ENCODE measurements at places on chromosomes 2 and 18.

- H3K4me1 ChIP-seq, result peaks cover 1% of the 10 kb centered on the region
- peaks cover 5% of the 10 kb centered on the region for H3K36me3 ChIP-seq
- no peak overlapping the region for H3K4me3 ChIP-seq
- H3K27me3 ChIP-seq, result no peaks in the 10 kb centered on the region
- no peak overlapping the region for H3K27ac ChIP-seq
These were observed 77.2 kb downstream of the NAT8 start for GRCh38 chr2:73564986-73565385.

GRCh38 chr18:10604182-10604581 is 78.4 kb downstream of the NAPG start:
- H3K4me3 ChIP-seq, result no peak overlapping the region
- no peak for DNase-seq
- H3K27ac ChIP-seq, result no peak overlapping the region
- no peaks in the 10 kb centered on the region for H3K36me3 ChIP-seq
- no peaks in the 10 kb centered on the region for H3K4me1 ChIP-seq

DNA sequence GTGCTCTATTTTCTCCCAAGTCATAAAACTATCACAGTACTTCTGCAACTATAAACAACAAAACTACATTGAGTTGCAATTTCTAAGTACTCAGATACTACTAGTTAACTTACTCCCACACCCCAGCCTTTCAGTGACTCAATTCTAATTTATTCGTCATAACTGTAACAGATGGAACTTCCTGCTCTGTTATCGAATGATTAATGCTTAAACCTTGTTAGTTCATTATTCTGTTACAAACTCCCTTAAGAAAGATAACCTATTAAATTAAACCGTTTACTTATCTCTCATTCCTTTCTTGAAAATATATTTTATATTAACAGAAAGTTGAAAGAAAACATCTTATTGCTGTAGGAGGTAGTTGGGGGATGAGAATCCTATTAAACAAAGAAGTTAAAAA is 17.0 kb downstream of the TNFAIP6 start:
- no peaks in the 10 kb centered on the region for H3K27me3 ChIP-seq
- no peak overlapping the region for H3K27ac ChIP-seq
- no peak for DNase-seq
- H3K4me1 ChIP-seq, result peaks cover 6% of the 10 kb centered on the region
- no peaks in the 10 kb centered on the region for H3K36me3 ChIP-seq
- no peak overlapping the region for H3K4me3 ChIP-seq

DNA sequence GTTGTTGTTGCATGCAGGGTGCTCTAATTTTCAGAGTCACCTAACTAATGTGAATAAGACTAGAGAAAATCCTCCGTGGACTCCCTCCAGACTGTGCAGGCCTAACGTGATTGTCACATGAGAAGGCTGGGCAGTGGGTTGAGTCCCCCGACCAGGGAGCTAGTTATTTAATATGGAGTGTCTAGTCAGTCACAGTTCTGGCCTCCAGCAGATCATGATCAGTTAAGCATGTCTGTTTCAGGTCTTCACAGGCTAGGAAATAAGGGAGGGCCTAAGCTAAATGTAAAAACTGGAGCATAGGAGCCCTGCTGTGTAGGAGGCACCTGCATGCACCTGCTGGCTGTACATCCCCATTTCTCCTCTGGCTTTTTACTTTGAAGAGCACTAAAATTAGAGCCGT is 86.8 kb downstream of the PRPF40A start:
- peaks cover 6% of the 10 kb centered on the region for H3K27me3 ChIP-seq
- no peak for DNase-seq
- no peaks in the 10 kb centered on the region for H3K36me3 ChIP-seq

DNA sequence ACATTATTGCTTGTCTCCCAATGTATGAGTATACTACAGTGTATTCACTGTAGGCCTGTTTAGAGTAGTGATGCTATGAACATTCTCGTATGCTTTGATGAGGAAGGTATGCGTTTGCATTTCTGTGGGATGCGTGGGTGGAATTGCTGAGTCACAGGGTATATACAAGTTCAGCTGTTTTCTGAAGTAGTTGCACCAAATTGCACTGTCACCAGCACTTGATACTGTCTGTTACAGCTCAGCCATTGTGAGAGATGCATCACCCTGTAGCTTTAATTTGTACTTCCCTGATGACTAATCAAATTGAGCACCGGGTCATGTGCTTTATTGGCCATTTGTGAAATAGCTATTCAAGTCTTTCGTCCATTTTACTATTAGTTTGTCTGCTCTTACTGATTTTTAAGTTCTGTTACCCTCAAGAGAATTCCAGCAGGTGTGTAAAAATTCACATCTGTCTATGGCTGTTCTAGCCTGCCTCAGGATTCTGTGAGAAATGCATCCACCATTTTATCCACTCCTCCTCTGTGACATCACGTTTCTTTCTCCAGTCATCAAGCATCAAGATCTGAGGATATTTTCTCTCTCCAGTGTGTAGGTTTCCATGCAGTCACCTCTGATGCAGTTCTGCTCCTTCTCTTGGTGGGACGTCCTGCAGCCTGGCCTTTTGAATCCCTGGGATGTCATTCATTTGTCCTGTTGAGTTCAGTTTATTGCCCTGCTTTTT is 72.5 kb downstream of the DGKD start:
- DNase-seq, result peak; percentile 41
- H3K4me1 ChIP-seq, result peaks cover 85% of the 10 kb centered on the region
- H3K4me3 ChIP-seq, result no peak overlapping the region

- no peak overlapping the region for H3K27ac ChIP-seq
- H3K4me1 ChIP-seq, result peaks cover 6% of the 10 kb centered on the region
- no peak overlapping the region for H3K4me3 ChIP-seq
- peaks cover 7% of the 10 kb centered on the region for H3K27me3 ChIP-seq
- no peaks in the 10 kb centered on the region for H3K36me3 ChIP-seq
- no peak for DNase-seq
These were observed 224.3 kb downstream of the KLHL29 start for GRCh38 chr2:23609254-23609653.

GRCh38 chr18:70220628-70221027 is 15.1 kb upstream of the RTTN start:
- H3K36me3 ChIP-seq, result no peaks in the 10 kb centered on the region
- no peak overlapping the region for H3K4me3 ChIP-seq
- no peak overlapping the region for H3K27ac ChIP-seq

DNA sequence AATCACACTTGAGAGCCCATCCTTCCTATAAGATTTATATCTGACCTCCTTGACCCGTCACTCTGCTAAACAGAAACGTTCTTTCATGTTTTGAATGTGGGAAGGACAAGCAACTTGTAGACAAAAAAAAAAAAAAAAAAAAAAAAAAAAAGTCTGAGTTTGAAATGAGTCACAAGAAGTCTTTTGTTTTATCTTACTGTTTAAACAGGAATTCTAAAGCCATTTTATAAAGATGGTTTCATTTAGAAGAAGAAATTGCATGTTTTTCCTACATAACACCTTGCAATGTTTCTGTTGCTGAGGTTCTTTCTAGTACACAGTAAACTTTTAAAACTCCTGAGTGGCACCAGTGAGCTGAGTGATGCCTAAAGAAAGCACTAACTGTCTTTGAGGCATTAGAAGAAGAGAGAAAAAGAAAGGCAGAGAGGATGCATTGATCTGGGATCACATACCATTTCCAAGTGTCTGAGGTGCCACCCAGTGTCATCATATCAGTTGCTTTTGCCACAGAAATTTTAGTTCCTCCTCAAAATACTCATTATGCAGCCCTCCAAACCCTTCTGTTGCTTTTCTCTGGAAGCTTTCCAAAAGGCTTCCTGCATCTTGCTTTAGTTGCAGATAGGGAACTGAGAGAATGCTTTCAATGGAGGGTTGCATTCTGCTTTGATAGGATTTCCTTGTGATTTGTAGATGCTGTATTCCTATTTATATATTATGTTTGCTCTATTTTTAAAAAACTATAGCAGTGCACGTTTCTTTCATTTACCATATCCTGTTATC is 69.1 kb downstream of the ACVR2A start:
- DNase-seq, result no peak
- H3K27ac ChIP-seq, result no peak overlapping the region
- H3K4me3 ChIP-seq, result no peak overlapping the region
- no peaks in the 10 kb centered on the region for H3K27me3 ChIP-seq
- peaks cover 12% of the 10 kb centered on the region for H3K4me1 ChIP-seq
- peaks cover 18% of the 10 kb centered on the region for H3K36me3 ChIP-seq

DNA sequence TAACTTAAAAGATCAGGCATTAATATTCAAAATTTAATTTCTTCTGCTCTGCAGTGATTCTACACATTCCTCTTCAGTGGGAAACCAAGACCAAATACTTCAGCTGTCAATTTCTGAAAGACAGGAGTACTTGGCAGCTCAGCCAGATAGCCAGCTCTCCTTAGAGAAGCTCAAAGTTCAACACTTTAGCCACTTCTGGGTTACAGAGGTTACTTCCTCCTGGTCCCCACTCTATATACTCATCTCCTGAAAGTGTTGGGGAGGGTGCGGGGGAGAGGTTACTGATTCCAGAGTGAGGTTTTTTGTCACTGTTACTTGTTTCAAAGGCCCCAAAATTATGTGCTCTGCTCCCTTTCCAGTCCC is 4.1 kb downstream of the CYTIP start:
- H3K27me3 ChIP-seq, result no peaks in the 10 kb centered on the region
- DNase-seq, result peak; percentile 59
- H3K27ac ChIP-seq, result peak overlapping the region; percentile 99
- peaks cover 82% of the 10 kb centered on the region for H3K36me3 ChIP-seq

DNA sequence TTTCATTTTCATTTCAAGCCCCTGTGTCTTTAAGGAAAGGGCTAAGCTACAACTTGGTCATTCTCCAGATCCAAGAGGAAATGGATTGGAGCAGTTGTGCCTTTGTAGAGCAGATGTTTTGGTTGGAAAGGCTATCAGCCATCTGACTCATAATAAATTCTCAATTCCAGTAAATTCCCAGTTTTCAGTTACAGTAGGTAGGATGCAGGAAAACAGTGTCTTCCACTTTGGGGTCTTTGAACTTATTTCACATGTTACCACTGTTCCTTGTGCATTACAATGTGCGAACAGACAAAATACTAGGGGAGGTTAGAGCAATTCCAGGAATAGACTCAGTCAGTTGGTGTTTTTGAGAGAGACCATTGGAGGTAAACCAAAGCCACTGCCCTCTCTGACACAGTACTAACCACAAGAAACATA is 211.9 kb downstream of the BABAM2 start:
- DNase-seq, result no peak
- no peaks in the 10 kb centered on the region for H3K27me3 ChIP-seq
- H3K4me3 ChIP-seq, result no peak overlapping the region
- H3K36me3 ChIP-seq, result no peaks in the 10 kb centered on the region

- no peak for DNase-seq
- H3K4me3 ChIP-seq, result no peak overlapping the region
- no peaks in the 10 kb centered on the region for H3K27me3 ChIP-seq
- H3K27ac ChIP-seq, result no peak overlapping the region
- no peaks in the 10 kb centered on the region for H3K4me1 ChIP-seq
These were observed 105.4 kb downstream of the ETAA1 start for GRCh38 chr2:67502346-67503065.

DNA sequence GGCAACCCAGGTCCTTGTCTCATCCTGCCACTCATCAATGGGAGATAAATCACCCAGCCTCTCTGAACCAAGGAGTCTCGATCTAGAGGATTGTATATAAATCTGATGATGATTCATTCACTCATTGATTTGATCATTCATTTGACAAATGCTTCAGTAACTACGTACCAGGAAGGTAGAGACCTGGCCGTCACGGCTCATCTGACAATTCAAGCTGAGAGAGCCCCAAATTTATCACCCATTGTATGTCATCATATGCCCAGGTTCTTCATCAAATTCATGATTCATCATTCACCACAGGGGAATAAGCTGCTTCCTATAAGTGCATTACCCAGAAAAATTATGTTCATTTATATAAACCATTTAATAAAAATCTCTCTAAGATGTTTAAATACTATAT is 116.9 kb downstream of the FAM161A start:
- H3K27me3 ChIP-seq, result peaks cover 5% of the 10 kb centered on the region
- no peak for DNase-seq
- no peak overlapping the region for H3K27ac ChIP-seq
